Activated CD8-positive, alpha-beta memory T cell treated with anti-CD3 and anti-CD28 coated beads for 4 hours (primary cell): ENCODE measurements at places on chromosomes 6 and 20.

DNA sequence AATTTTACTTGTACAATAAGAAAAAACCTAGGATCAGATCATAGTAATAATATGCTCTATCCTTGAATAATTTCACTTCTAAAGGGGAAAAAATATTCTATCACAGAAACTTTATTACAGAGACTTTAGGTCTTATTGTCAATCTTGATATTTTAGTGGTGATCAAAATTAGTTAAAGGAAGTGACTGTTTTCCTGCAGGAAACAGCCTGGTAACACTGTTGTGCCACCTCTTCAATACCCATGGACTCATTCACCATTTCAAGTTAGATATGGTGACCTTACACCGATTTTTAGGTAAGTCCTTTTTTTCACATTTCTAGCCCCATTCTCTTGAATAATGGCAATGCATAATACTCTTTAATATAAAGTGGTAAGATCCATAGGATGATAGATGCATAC, 99.2 kb downstream of the MTFR2 start:
- DNase-seq, result no peak

- DNase-seq, result no peak
These were observed 38.1 kb upstream of the ZBTB24 start for GRCh38 chr6:109521080-109521479.

DNA sequence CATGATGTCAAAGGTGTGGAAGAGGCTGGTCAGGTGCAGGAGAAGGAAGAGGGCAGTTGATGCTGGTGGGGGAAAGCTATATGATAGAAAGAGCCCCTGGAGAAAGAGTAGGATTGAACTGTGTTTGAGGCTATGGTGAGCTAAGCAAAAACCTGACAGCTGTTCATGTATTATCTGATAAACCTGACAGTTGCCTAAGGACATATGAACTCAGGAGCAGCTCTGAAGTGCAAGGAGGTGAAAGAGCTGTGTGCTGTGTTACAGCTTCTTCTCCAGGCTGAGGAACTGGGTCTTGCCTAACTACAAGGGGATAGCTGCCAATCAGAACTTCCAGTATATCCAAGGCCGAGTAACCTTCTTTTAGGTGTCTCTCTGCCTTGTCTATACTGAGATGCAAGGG, 81.8 kb downstream of the LCA5 start:
- no peak for DNase-seq

DNA sequence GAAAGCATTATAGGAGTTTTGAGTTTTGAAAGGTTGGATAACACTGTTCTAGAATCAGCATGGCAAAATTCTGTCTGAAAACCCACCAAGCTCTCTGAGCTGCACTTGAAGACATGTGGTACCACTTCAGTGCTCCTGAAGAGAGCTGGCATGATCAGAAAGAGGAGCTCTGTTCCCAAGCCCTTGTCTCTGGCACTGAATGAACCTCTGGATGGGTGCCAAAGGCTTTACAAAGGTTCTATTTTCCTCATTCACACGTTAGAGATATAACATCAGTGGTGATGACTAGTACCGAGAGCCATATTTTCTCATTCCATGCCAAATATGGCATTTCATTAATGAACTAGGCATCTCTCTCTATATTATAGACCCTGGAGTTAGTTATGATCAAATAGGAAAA, 301.8 kb upstream of the ID4 start:
- DNase-seq, result no peak

DNA sequence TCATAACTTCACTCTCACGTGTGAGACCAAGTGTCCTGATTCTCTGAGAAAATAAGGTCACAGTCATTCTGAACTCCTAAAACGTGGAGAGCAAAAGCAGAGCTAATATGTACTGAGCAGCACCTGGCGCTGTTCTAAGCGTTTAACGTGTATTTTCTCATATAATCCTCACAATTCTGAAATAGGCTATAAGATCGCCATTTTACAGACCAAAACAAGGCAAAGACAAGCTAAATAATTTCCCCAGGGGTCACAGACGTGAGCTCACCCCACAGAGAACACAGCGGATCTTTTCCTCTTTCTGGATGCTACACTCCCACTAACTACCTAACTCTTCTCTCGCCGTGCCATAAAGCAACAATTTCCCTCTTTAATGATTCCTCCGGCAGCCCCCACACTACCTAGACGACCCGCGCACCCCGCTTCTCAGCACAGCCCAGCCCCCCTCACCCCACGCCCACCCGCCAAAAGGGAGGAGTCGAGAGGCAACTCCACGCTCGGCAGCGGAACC, 636 bp downstream of the SUPT3H start:
- peak; percentile 78 for DNase-seq

DNA sequence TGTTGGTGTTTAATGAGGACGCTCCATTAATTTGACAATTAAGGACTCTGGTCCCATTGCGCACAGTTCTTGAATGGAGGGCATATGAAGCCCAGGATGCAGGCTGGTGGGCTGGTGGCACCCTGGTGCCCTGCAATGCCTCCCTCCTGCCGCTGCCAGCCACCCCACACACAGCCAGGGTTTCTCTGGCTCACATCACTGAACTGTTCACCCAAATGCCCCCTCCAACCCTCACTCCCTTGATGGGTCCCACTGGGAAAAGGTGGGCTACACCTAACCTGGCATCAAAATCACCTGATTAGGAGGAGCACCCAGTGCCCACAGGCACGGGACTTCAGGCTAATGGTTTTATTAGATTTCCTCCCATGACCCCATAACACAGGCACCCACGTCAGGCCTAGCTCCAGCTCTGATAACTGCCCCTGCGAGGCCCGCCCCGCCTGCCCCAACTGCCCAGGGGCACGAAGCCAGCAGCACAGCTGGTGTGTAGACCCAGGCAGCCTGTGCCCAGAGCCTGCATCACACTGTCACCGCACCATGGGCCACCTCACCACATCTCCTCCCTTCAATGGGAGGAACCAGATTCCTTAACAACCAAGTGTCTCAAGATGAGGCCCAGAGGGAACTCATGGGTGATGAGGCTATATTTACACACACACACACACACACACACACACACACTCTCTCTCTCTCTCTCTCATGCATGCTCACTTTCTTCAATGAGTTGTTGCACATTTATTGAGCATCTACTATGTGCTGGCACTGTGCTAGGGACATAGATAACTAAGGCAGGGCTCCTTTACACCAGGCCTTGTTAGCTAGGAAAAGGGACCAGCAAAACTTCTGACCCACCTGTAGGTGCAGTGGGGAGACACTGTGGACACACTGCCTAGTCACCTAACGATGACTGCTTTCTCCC, 107.3 kb downstream of the NOL4L start:
- no peak for DNase-seq

DNA sequence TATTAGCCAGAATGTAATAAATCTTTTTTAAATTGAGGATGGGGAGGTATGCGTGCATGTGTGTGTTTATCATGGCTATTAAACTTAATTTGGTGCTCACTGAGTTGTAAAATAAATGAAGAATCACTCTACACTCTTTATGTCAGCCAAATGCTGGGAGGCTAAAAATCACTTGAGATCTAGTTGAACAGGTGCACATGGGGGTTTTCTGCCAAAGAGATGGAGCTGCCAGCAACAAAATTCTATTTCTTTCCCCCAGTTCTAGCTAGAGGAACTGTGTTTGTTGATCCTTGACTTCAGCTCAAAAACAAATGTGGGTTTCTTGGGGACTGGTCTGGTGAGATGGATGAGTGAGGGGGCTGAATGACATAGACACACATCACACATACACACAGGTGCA, 183.3 kb upstream of the BTBD3 start:
- no peak for DNase-seq

GRCh38 chr6:156269751-156270369, 507.3 kb upstream of the ARID1B start:
- DNase-seq, result no peak
